ENCODE measurements at places on chromosomes 7 and 10.
A peak's percentile ranks its signal among the peaks of the same experiment; 100 is the strongest.

DNA sequence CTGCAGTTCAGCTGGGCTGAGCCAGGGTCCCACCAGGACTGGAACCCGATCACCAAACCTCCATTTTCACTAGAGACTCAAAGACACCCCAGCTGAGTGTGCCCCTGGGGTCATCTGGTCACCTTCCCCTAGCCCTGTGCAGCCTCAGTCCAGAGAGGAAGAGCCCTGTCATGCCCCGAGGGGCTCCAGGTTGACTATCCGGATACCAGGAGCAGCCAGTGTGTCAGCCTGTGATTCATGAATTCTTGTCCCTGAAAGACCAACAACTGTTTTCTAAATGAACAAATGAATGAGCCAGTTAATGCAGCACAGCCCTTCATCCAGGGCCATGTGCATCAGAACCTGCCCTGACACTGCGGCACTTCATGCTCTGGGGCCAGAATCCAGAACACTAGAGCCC, 201.9 kb upstream of the TCERG1L start:
- no peak overlapping the region for H3K27ac ChIP-seq
- no peaks in the 10 kb centered on the region for H3K27me3 ChIP-seq
- no peak for DNase-seq
- no peak overlapping the region for H3K4me3 ChIP-seq
- no peaks in the 10 kb centered on the region for H3K36me3 ChIP-seq

- H3K27ac ChIP-seq, result no peak overlapping the region
- H3K4me3 ChIP-seq, result no peak overlapping the region
- no peaks in the 10 kb centered on the region for H3K4me1 ChIP-seq
- no peaks in the 10 kb centered on the region for H3K27me3 ChIP-seq
- no peaks in the 10 kb centered on the region for H3K36me3 ChIP-seq
- no peak for DNase-seq
Measured at GRCh38 chr7:90309872-90310271, 11.2 kb downstream of the FAM237B start.

GRCh38 chr10:124301736-124302135, 117.0 kb downstream of the OAT start:
- no peaks in the 10 kb centered on the region for H3K4me1 ChIP-seq
- H3K27me3 ChIP-seq, result no peaks in the 10 kb centered on the region
- no peak overlapping the region for H3K4me3 ChIP-seq
- H3K27ac ChIP-seq, result no peak overlapping the region

- DNase-seq, result no peak
- no peak overlapping the region for H3K4me3 ChIP-seq
- H3K27ac ChIP-seq, result no peak overlapping the region
- no peaks in the 10 kb centered on the region for H3K36me3 ChIP-seq
- H3K4me1 ChIP-seq, result no peaks in the 10 kb centered on the region
Measured at GRCh38 chr7:6074612-6075380, 43.6 kb downstream of the ANKRD61 start.

DNA sequence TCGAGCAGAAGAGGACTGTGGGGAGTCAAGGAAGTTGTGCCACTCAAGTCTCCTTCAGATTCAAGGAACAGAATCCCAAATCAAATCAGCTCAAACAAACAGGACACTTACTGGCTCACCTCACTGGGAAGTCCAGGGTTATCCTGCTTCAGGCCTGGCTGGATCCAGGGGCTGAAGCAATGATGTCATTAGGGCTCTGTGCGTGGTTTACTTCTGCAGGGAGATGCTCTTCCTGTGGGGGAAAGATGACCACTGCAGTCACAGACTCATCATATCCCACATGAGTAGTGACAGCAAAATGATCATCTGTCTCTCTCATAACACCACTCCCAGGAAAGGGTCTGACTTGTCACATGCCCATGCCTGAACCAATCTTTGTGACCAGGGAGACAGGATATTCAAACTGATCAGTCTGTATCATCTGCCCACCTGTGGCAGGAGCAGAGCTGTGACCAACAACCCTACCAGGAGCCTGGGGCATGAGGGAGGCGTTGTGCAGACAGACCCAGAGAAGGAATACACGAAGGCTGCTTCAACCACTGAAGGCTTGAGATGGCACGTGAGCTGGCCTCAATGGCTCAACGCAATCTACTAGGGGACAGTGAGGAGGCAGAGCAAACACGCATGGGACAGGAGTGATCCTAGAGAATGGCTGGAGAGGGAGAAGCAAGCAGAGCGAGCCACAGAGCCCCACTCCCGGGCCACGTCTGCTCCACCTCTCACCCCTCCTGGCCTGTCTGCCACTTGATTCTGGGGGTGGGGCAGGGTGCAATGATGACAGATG, 27.6 kb upstream of the NANOS1 start:
- H3K4me1 ChIP-seq, result no peaks in the 10 kb centered on the region
- H3K4me3 ChIP-seq, result no peak overlapping the region
- no peaks in the 10 kb centered on the region for H3K36me3 ChIP-seq

GRCh38 chr10:102024799-102025198, 31.2 kb downstream of the ARMH3 start:
- no peak for DNase-seq
- H3K27ac ChIP-seq, result no peak overlapping the region
- no peak overlapping the region for H3K4me3 ChIP-seq
- H3K27me3 ChIP-seq, result no peaks in the 10 kb centered on the region

GRCh38 chr7:132881317-132881716, 200.6 kb downstream of the CHCHD3 start:
- H3K27me3 ChIP-seq, result no peaks in the 10 kb centered on the region
- no peak for DNase-seq
- H3K36me3 ChIP-seq, result no peaks in the 10 kb centered on the region
- H3K4me1 ChIP-seq, result no peaks in the 10 kb centered on the region
- no peak overlapping the region for H3K27ac ChIP-seq

GRCh38 chr10:78148961-78149612, 115.4 kb downstream of the RPS24 start:
- no peaks in the 10 kb centered on the region for H3K4me1 ChIP-seq
- no peak overlapping the region for H3K27ac ChIP-seq
- H3K36me3 ChIP-seq, result no peaks in the 10 kb centered on the region
- no peaks in the 10 kb centered on the region for H3K27me3 ChIP-seq
- H3K4me3 ChIP-seq, result no peak overlapping the region

- no peaks in the 10 kb centered on the region for H3K27me3 ChIP-seq
- no peak overlapping the region for H3K27ac ChIP-seq
- no peak for DNase-seq
- H3K36me3 ChIP-seq, result no peaks in the 10 kb centered on the region
Measured at GRCh38 chr7:94781236-94781635, 125.3 kb upstream of the SGCE start.

- H3K27me3 ChIP-seq, result no peaks in the 10 kb centered on the region
- no peaks in the 10 kb centered on the region for H3K4me1 ChIP-seq
- no peak overlapping the region for H3K4me3 ChIP-seq
- H3K27ac ChIP-seq, result no peak overlapping the region
- no peaks in the 10 kb centered on the region for H3K36me3 ChIP-seq
- no peak for DNase-seq
Measured at GRCh38 chr10:104054430-104054829, 31.2 kb downstream of the COL17A1 start.

- no peaks in the 10 kb centered on the region for H3K27me3 ChIP-seq
- H3K4me3 ChIP-seq, result no peak overlapping the region
- DNase-seq, result no peak
- no peak overlapping the region for H3K27ac ChIP-seq
- no peaks in the 10 kb centered on the region for H3K36me3 ChIP-seq
Measured at GRCh38 chr10:9302140-9302746, 1247.8 kb downstream of the GATA3 start.

DNA sequence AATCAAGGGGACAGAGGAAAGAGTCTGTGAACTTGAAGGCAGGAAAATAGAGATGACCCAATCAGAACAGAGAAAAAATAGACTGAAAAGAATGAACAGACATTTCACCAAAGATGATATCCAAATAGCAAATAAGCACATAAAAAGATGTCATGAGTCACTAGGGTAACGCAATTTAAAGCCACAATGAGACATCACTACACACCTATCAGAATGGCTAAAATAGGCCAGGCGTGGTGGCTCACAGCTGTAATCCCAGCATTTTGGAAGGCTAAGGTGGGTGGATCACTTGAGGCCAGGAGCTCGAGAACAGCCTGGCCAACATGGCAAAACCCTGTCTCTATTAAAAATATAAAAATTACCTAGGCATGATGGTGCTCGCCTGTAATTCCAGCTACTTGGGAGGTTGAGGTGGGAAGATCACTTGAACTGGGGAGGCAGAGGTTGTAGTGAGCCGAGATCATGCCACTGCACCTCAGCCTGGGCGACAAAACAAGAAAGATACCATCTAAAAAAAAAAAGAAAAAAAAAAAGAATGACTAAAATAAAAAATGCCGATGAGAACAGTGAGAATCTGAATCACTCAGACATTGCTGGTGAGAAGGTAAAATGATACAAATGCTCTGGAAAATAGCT, 100.9 kb downstream of the LHPP start:
- H3K4me3 ChIP-seq, result no peak overlapping the region
- peaks cover 23% of the 10 kb centered on the region for H3K4me1 ChIP-seq
- no peaks in the 10 kb centered on the region for H3K27me3 ChIP-seq
- H3K27ac ChIP-seq, result peak overlapping the region; percentile 99

DNA sequence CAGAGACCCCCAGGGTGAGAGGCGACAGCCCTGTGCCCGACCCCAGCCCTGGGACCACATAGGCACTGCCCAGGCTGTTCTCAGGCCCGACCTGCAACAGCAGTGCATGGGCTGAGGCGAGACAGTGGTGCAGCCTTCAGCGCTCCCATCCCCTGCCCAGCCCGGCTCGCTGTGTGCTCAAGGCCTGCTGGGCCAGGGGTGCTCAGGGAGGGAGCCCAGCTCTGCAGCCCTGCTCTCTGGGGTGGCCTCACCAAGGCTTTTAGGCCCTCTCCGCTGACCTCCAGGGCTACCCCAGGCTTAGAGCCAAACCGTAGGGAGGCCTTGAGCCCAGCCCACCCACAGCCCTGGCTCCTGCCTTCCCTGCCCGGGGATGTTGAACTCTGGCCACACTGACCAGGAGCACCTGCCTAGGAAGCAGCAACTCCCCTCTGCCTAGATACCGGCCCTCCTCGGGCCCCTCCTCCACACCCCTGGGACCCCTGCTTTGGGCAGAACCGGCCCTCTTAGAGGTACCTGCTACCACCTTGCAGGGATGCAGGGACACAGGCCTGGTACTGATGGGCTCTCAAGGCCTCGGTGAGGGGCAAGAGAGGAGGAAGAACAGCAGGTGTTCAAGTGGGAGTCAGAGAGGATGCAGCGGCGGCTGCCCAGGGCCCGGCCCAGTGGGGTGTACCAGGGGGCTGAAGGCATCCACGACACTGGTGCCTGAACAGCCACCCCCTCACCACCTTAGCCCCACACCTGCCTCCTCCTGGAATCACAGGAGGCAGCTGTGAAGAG, 231.5 kb downstream of the ELFN1 start:
- H3K36me3 ChIP-seq, result no peaks in the 10 kb centered on the region
- no peaks in the 10 kb centered on the region for H3K27me3 ChIP-seq
- no peak overlapping the region for H3K4me3 ChIP-seq
- no peak overlapping the region for H3K27ac ChIP-seq
- no peak for DNase-seq
- H3K4me1 ChIP-seq, result no peaks in the 10 kb centered on the region

DNA sequence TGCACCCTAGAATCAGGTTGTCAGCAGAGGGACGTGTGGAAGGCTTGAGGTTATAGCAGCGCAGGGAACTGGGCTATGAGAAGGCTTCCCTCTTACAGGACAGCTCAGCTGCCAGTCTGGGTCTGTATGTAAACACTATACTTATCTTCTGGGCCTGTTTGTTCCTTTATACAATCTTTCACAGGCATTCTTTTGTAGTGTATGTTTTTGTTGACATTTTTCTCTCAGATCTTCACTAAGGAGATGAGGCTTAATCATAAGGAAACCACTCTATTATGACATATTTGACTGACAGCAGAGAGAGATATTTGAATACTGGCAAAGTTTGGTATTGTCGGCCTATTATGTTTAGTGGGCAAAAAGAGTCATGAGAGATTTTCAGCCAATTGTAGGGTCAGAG, 929 bp downstream of the GBF1 start:
- H3K4me1 ChIP-seq, result no peaks in the 10 kb centered on the region
- peak overlapping the region; percentile 95 for H3K4me3 ChIP-seq
- H3K27me3 ChIP-seq, result no peaks in the 10 kb centered on the region
- no peaks in the 10 kb centered on the region for H3K36me3 ChIP-seq
- no peak for DNase-seq

- no peaks in the 10 kb centered on the region for H3K4me1 ChIP-seq
- no peak for DNase-seq
- H3K27ac ChIP-seq, result no peak overlapping the region
- no peak overlapping the region for H3K4me3 ChIP-seq
Measured at GRCh38 chr10:130387936-130388580, 251.9 kb downstream of the GLRX3 start.

GRCh38 chr7:8442814-8443304, 9.4 kb downstream of the NXPH1 start:
- H3K27me3 ChIP-seq, result peaks cover 12% of the 10 kb centered on the region
- no peaks in the 10 kb centered on the region for H3K4me1 ChIP-seq

GRCh38 chr7:74525881-74526280, 72.2 kb downstream of the GTF2IRD1 start:
- no peaks in the 10 kb centered on the region for H3K27me3 ChIP-seq
- DNase-seq, result no peak

GRCh38 chr7:129110258-129110981, 34.1 kb upstream of the TSPAN33 start:
- no peak overlapping the region for H3K4me3 ChIP-seq
- DNase-seq, result no peak
- H3K27me3 ChIP-seq, result no peaks in the 10 kb centered on the region
- H3K36me3 ChIP-seq, result no peaks in the 10 kb centered on the region

GRCh38 chr7:41058986-41059741, 643.7 kb downstream of the INHBA start:
- H3K27ac ChIP-seq, result no peak overlapping the region
- H3K27me3 ChIP-seq, result no peaks in the 10 kb centered on the region
- no peak overlapping the region for H3K4me3 ChIP-seq
- DNase-seq, result no peak
- H3K4me1 ChIP-seq, result no peaks in the 10 kb centered on the region

DNA sequence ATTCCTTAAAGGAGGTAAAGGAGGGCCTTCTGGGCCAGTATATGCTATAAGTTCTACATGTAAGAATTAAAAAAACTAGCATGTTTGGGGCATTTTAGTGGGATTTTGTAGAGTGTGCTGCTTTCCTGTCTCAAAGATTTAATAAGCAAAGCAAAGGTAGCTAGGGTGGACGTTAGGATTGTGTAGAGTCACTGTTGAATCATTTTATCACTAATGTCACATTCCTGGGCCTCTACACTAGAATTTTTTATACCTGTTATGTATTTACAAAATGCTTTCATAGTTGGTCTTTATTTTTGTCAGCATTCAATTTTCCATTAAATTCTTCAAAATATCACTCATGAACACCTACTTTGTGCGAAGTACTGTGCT, 139.4 kb upstream of the PHYHIPL start:
- no peaks in the 10 kb centered on the region for H3K27me3 ChIP-seq
- H3K36me3 ChIP-seq, result no peaks in the 10 kb centered on the region
- H3K4me1 ChIP-seq, result no peaks in the 10 kb centered on the region
- no peak overlapping the region for H3K27ac ChIP-seq
- no peak for DNase-seq

- no peaks in the 10 kb centered on the region for H3K36me3 ChIP-seq
- H3K4me1 ChIP-seq, result no peaks in the 10 kb centered on the region
- H3K27me3 ChIP-seq, result no peaks in the 10 kb centered on the region
- no peak for DNase-seq
Measured at GRCh38 chr7:156158693-156159092, 346.4 kb upstream of the SHH start.
